Spinal cord (tissue), 10 donors: ENCODE measurements at places on chromosomes 7 and 10. TPM values are rescaled to one million over a fixed set of nuclear protein-coding genes. Genes with fewer than 3 reads are reported as not detected.

DNA sequence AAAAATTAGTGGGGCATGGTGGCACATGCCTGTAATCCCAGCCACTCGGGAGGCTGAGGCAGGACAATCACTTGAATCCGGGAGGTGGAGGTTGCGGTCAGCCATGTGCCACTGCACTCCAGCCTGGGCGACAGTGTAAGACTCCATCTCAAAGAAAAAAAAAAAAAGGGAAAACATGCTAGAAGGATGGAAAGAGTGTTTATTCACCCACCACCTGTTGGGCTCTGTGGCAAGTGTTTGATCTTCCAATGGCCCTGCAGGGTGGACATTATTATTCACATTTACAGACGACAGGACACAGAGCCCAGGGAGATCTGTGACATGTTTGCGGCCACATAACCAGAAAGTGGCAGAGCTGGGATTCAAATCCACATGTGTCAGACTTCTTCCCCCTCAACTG is 33.2 kb upstream of the SMARCD3 start:
- H3K4me1 ChIP-seq: peaks cover 11% of the 10 kb centered on the region
- no peak overlapping the region for H3K27ac ChIP-seq
- no peak for DNase-seq
- no peaks in the 10 kb centered on the region for H3K27me3 ChIP-seq
- H3K36me3 ChIP-seq: no peaks in the 10 kb centered on the region

DNA sequence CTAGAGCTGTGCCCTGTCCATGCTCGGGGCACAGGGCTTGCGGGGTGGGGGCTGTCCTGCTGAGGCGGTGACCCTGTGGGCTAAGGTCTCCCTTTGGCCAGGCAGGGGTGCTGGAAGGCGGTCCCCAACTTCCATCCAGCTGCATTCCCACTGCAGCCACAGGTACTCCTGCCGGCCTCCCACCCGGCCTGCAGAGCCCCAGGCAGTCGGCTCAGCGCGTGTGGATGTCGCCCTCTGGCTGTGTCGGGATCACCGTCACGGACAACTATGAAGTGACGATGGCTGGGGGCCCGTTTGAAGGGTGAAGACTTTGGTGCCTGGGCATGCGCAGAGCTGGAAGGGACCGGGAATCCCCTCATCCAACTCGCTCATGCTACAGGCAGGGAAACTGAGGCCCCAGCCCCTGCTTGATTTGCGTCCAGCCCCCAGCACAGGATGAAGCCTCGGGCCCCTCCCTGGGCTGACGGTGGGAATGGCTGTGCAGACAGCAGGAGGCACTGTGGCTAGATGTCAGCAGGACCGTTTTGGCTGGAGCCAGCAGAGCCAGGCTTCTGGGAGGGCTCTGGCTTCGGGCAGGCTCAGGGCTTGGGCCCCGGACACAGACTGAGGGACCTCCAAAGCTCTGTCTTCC is 2.3 kb upstream of the TMEM184A start:
- peaks cover 23% of the 10 kb centered on the region for H3K4me1 ChIP-seq
- H3K27ac ChIP-seq: no peak overlapping the region
- no peaks in the 10 kb centered on the region for H3K27me3 ChIP-seq
- peaks cover 19% of the 10 kb centered on the region for H3K36me3 ChIP-seq
- no peak for DNase-seq
- no peak overlapping the region for H3K4me3 ChIP-seq

- no peak for DNase-seq
- peaks cover 51% of the 10 kb centered on the region for H3K4me1 ChIP-seq
- H3K36me3 ChIP-seq: no peaks in the 10 kb centered on the region
Observed at GRCh38 chr10:78914502-78915189, 154.1 kb upstream of the ZMIZ1 start.

- no peak overlapping the region for H3K27ac ChIP-seq
- no peaks in the 10 kb centered on the region for H3K36me3 ChIP-seq
- no peak overlapping the region for H3K4me3 ChIP-seq
- no peaks in the 10 kb centered on the region for H3K4me1 ChIP-seq
- H3K27me3 ChIP-seq: no peaks in the 10 kb centered on the region
Observed at GRCh38 chr7:111510584-111511378, 51.5 kb downstream of the IMMP2L start.

DNA sequence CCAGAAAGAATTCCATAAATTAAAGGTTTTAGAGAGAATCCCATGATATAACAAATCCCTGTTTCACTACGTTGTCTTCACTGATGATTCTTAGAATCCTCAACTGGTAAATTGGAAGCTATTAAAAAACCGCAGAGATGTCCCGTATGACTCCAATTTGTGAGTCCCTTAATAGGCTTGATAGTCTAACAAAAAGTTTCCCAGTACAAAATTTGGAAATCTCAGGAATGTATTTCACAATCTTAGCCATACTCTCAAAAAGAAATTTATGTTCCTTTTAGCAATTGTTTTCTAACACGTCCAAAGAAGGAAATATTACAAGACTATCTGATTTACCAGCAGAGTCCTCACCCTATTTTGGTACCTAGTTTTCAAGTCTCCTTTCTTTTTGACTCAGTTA is 2.5 kb downstream of the TES start:
- DNase-seq: no peak
- H3K27me3 ChIP-seq: peaks cover 27% of the 10 kb centered on the region
- H3K4me3 ChIP-seq: no peak overlapping the region
- H3K4me1 ChIP-seq: peaks cover 7% of the 10 kb centered on the region
- H3K36me3 ChIP-seq: no peaks in the 10 kb centered on the region

DKK1 gene
- 3.5 TPM for total RNA-seq

INA gene
- total RNA-seq: 55.2 TPM

- H3K4me3 ChIP-seq: no peak overlapping the region
- H3K27ac ChIP-seq: no peak overlapping the region
- H3K27me3 ChIP-seq: peaks cover 10% of the 10 kb centered on the region
- H3K36me3 ChIP-seq: no peaks in the 10 kb centered on the region
Observed at GRCh38 chr10:110528224-110528996, 30.7 kb downstream of the DUSP5 start.

WIPF3 gene
- 4.5 TPM for total RNA-seq

ANKRD61 gene
- 0.20 TPM for total RNA-seq

GRCh38 chr10:23359692-23360380 is 15.2 kb upstream of the C10orf67 start:
- DNase-seq: no peak
- no peak overlapping the region for H3K4me3 ChIP-seq
- H3K36me3 ChIP-seq: no peaks in the 10 kb centered on the region
- no peaks in the 10 kb centered on the region for H3K4me1 ChIP-seq

- no peak overlapping the region for H3K4me3 ChIP-seq
- H3K27ac ChIP-seq: no peak overlapping the region
- H3K36me3 ChIP-seq: no peaks in the 10 kb centered on the region
- H3K4me1 ChIP-seq: no peaks in the 10 kb centered on the region
Observed at GRCh38 chr10:60974463-60975149, 30.6 kb upstream of the RHOBTB1 start.

GRCh38 chr7:55436457-55436856 is 71.3 kb downstream of the LANCL2 start:
- DNase-seq: no peak
- peaks cover 25% of the 10 kb centered on the region for H3K4me1 ChIP-seq
- peaks cover 20% of the 10 kb centered on the region for H3K36me3 ChIP-seq
- H3K4me3 ChIP-seq: no peak overlapping the region

DNA sequence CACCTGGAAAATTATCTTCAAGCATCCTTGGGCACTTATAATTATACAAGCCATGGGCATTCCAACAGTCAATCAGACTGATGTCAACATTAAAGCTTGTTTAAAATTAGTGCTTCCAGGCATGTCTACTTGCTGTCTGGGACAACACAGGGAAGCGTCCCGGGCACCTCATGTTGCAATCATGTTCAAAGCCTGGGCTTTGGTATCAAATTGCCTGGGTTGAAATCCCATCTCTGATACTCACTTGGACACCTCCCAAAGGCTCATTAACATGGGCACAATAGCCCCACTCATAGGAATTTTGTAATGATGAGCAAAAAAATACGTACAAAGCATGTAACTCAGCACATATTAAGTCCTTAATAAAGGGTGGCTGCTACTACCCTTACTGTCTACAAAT is 14.4 kb downstream of the AIFM2 start:
- no peak for DNase-seq
- H3K4me3 ChIP-seq: no peak overlapping the region
- H3K4me1 ChIP-seq: no peaks in the 10 kb centered on the region
- no peaks in the 10 kb centered on the region for H3K27me3 ChIP-seq
- H3K27ac ChIP-seq: no peak overlapping the region
- peaks cover 38% of the 10 kb centered on the region for H3K36me3 ChIP-seq

DNA sequence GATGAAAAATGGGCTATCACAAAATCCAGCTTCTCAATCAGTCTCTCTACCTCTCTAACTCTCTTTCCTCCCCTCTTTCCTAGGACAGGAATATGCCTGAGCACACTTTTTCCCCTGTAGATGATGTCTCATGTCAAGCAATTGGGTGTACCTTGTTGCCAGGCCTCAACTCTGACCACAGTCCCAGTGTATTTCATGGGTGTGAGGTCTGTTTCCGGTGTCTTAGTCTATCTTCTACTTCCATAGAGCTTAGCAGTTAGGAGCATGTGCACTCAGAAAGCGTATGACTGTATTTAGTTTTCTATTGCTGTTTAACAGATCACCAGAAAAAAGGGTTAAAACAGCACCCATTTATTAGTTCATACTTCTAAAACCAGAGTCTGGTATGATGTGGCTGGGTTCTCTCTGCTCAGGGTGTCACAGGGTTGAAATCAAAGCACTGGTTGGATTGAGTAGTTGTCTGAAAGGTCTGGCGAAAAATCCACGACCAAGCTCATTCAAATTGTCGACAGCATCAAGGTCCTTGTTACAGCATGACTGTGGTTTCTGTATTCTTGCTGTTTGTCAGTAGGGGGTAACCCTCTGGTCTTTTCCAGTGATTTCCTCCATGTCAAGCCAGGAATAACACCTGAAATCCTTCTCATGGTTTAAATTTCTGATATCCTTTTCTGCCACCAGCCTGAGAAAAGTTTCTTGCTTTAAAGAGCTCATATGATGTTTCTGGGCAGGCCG is 130.0 kb downstream of the THSD7A start:
- H3K4me1 ChIP-seq: no peaks in the 10 kb centered on the region
- H3K36me3 ChIP-seq: no peaks in the 10 kb centered on the region
- no peak overlapping the region for H3K4me3 ChIP-seq
- no peak overlapping the region for H3K27ac ChIP-seq
- no peak for DNase-seq

DNA sequence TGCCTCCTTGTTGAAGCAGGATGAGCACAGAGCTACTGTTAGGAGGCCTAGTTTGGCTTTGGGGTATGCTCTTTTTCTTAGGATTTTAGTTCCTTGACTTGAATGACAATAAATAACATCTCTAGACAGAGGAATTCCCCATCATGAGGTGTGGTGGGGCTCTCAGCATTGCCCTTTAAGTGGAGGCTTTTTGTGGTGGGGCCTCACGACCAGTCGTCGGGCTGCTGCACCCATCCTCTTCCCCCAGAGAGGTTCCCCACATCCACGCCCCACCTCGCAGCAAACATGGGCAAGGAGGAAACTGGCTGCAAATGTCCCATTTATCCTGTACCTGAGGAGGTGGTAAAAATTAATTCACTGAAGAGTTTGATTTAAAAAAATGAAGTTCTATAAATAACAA is 36.1 kb upstream of the TARP start:
- no peaks in the 10 kb centered on the region for H3K27me3 ChIP-seq
- H3K36me3 ChIP-seq: no peaks in the 10 kb centered on the region
- peaks cover 9% of the 10 kb centered on the region for H3K4me1 ChIP-seq
- no peak for DNase-seq

EPHA1 gene
- 0.94 TPM for total RNA-seq

SUFU gene
- 6.8 TPM for total RNA-seq

ATOH7 gene
- total RNA-seq: not detected

DNA sequence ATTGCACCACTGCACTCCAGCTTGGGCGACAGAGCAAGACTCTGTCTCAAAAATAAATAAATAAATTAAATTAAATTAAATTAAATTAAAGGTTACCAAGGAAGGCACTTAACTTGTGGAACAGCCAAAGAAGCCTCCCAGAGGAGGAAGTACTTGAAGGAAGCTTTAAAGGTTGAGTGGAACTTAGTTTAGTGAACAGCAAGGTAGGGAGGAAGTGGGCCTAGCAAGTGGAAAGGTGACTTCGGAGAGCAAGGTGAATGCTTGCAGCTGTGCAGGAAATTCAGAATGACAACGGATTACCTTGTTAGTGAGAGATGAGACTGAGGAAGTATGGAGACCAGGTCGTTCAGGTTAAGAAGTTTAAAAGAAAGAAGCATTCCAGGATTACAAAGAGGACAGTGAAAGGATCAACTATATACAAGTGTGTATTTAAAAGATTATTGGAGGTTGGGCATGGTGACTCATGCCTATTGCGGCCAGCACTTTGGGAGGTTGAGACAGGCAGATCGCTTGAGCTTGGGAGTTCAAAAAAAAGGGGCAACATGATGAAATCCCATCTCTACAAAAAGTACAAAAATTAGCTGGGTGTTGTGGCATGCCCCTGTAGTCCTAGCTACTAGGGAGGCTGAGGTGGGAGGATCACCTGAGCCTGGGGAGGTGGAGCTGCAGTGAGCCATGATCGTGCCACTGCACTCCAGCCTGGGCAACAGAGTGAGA is 12.8 kb upstream of the RPEL1 start:
- no peak overlapping the region for H3K4me3 ChIP-seq
- H3K27me3 ChIP-seq: no peaks in the 10 kb centered on the region
- H3K27ac ChIP-seq: no peak overlapping the region
- DNase-seq: no peak
- no peaks in the 10 kb centered on the region for H3K36me3 ChIP-seq

- no peaks in the 10 kb centered on the region for H3K4me1 ChIP-seq
- H3K36me3 ChIP-seq: no peaks in the 10 kb centered on the region
- DNase-seq: no peak
- no peak overlapping the region for H3K4me3 ChIP-seq
Observed at GRCh38 chr10:32962521-32962920, 4.5 kb upstream of the ITGB1 start.

SFMBT2 gene
- total RNA-seq: 18.3 TPM

DNA sequence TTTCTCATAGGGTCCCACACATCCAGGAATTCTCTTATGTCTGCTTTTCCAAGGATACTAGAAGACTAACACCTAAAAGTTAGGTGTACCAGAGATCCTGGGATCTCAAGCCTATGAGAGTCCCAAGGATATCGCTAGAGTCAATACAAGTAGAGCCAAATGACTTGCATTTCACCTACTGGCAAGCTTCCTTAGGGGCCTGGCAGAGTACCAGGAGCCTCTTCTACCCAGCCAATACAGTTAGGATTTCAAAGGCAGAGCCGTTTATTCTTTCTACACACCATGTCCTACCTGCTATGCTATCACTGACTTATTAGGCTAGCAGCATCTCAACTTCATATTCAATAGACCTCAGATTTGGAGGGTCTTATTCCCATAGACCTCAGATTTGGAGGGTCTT is 53.5 kb upstream of the UNC5B start:
- no peak overlapping the region for H3K27ac ChIP-seq
- H3K4me3 ChIP-seq: no peak overlapping the region
- no peaks in the 10 kb centered on the region for H3K4me1 ChIP-seq
- DNase-seq: no peak
- H3K36me3 ChIP-seq: no peaks in the 10 kb centered on the region

FLNC gene
- 125 TPM for total RNA-seq

- H3K27ac ChIP-seq: no peak overlapping the region
- DNase-seq: no peak
- no peaks in the 10 kb centered on the region for H3K36me3 ChIP-seq
- H3K4me3 ChIP-seq: no peak overlapping the region
Observed at GRCh38 chr10:96700374-96701099, 19.8 kb downstream of the PIK3AP1 start.
